ENCODE measurements at places on chromosomes 13 and 19.

- DNase-seq, result no peak
Observed at GRCh38 chr19:33883859-33884519, 87.3 kb downstream of the KCTD15 start.

GRCh38 chr19:50415661-50416033, 3.1 kb upstream of the SPIB start:
- DNase-seq, result no peak

- DNase-seq, result no peak
Observed at GRCh38 chr19:45499196-45500180, 1.2 kb downstream of the PPM1N start.

GRCh38 chr19:40465025-40465556, 454 bp downstream of the BLVRB start:
- DNase-seq, result no peak

DNA sequence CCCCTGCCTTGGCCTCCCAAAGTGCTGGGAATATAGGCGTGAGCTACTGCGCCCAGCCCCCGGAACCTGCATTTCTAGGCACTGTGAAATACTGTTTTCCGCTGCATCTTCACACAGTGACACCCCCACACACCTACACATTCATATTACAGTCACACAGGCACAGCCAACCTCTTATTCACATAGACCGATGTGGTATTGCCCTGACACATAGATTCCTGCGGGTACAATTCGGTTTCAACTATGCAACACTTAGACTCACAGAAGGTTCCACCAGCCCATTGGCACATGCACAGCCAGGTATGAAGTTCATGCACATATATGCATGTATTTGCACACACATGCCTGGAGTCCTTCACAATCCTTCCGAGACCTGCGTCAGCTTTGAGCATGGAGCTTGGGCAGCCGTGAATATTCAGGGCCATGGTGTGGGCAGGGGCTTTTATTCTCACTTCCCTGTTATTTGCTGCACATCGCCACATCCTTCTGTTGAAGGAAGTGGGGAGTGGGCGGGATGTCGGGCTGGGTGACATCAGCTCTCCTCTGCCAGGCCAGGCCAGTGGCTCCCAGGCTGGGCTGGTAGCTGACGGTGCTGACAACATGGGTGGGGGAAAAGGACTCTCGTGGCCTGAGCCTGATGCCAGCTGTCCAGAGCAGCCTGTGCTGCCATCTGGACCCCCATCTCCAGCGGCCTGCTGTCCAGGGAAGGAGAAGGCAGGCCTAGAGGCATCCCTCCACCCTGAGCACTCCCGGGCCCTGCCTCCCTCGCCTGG, 5.4 kb upstream of the CDC37 start:
- peak; percentile 68 for DNase-seq

- no peak for DNase-seq
Observed at GRCh38 chr13:93289053-93289452, 62.4 kb downstream of the GPC6 start.

DNA sequence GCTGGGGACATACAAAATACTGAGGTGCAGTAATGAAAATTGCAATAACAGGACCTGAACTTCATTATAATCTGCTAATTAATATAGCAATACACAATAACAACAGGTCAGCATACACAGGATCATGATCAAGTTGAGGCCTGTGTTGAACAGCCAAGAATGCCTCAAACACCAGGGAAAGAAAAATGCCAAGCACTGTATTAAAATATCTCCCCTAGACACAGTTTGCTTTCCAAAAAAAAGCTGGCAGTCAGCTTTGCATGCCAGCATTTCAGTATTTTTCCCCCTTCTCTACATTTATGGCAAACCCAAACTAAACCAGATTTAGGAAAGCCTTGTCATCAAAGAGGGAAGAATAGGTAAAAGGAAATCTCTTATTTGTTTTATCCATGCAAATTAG, 226.9 kb downstream of the LHFPL6 start:
- DNase-seq, result no peak

- no peak for DNase-seq
Observed at GRCh38 chr13:77031656-77032243, 4.8 kb upstream of the FBXL3 start.

DNA sequence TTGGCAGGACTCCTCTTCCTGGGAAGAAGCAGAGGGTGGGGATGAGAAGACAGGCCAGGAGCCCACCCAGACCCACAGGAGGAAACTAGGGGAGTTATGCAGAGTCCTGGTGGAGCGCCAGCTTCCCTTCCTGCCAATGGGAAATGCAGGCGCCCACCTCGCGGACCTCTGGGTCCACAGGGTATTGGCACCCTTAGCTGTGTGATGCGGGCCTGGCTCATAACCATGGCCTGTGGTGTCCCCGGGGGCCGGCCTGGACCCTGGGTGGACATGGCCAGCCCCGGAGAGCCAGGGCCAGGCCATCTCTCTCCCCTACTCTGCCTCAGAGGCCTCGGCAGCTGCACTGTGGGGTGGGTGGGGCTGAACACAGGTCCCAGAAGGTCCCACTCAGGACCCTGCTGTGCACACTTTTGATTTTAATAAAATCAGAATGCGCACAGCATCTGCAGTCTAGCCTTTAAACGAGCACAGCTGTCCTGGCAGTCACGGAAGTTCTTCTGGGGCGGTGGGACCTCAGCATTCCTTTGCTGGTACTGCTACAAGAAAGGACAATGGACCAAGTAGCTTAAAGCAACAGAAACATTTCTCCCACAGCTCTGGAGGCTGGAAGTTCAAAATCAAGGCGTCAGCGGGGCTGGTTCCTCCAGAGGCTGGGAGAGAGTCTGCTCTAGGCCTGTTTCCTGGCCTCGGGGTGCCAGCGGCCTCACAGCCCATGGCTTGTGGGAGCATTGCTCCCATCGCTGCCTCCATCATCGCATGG, 1.8 kb downstream of the F10 start:
- no peak for DNase-seq

- no peak for DNase-seq
Observed at GRCh38 chr13:33235078-33235477, 50.5 kb downstream of the STARD13 start.

DNA sequence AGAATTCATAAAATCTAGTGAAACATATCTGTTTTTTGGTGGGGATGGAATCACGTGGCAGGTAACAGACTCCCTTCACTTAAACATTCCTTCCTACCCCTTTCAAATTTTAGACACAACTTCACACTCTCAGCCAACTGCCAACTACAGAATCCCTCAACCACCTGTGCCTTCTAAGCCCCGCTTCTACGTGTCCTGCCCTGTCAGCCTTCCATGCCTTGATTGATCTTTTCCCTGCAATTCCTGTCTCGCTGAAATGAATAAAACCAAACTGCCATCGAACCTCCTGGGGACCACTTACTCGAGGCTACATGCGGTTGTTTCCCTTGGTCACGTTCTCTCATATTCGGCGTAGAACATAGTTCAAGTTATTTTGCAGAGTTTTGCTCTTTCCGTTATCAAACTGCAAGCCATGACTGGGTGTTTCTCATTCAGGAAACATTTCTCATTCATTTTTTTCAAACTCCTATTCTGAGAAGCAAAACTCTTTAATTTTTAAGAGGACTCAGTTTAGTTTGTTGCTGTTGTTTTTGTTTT, 1.1 kb downstream of the ZNF625 start:
- DNase-seq, result no peak

- no peak for DNase-seq
Observed at GRCh38 chr13:30572859-30573275, 44.9 kb upstream of the USPL1 start.

- no peak for DNase-seq
Observed at GRCh38 chr13:45269204-45269603, 68.4 kb upstream of the KCTD4 start.

DNA sequence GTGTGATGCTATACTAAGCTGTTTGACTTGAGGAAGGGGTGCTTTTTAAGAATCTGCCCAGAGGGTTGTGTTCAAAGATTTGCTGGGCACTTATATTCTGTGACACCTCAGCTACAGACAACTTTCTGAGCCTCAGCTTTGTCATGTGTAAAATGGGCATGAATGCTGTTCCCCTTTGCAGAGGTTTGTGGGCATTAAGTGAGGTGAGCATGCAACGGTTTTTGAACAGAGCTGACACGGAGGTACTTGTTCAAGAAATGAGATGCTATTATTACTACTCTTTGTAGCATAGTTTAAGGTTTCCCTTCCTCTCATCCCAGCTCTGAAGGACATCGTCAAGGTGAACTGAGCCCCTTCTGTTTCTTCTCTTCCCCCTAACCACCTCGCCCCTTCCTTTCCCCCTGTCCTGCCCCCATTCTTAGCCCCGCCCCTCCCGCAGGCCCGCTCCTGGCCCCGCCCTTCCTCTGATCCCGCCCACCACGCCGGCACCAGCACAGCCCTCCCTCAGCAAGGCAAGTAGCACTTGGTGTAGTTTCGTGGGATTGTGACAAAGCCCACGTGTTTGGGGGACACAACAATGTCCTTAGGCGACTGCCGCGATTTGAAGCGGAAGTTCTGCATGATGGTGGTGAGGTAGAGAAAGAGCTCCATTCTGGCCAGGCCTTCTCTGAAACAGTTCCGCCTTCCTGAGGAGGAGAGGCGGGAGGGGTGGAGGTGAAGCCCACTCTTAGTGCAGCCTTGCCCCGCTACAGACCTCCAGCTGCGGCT, 26.1 kb upstream of the CYP2A7 start:
- peak; percentile 62 for DNase-seq

- DNase-seq, result no peak
Observed at GRCh38 chr19:5354403-5354802, 13.8 kb upstream of the PTPRS start.

DNA sequence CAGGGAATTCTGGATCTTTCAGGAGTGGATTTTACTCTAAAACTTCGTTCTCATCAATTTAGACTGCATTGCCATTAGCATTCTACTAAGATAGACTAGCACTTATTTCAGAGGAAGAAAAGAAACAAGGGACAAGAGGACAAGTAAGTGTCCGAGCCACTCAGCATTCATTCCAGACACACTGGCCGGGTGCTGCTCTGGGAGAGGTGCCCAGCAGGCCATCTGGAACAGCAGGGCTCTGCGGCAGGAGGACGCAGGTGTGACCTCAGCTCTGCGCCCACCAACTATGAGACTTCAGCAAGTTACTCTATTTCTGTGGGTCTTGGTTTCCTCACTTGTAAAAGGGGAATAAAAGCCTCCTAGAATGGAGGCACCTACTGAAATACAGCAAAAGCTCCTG, 4.2 kb downstream of the EPS15L1 start:
- DNase-seq, result no peak

DNA sequence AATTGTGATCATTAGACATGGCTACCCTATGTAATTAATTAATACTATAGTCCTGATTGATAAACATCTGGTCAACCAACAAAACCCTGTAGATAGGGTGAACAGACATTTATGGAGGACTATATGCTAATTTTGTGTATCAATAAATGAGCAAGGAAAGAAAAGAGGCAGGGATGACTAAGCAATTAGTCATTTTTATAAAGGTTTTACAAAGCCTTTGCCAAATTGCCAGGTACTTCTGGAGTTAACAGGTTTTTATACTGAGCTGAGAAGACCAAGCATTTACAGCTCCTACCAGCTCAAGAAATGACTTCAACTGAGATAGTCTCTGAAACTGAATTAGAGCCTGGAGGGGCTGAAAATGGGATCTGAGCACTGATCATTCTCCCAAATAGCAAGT, 186.8 kb upstream of the PRR20A start:
- no peak for DNase-seq

DNA sequence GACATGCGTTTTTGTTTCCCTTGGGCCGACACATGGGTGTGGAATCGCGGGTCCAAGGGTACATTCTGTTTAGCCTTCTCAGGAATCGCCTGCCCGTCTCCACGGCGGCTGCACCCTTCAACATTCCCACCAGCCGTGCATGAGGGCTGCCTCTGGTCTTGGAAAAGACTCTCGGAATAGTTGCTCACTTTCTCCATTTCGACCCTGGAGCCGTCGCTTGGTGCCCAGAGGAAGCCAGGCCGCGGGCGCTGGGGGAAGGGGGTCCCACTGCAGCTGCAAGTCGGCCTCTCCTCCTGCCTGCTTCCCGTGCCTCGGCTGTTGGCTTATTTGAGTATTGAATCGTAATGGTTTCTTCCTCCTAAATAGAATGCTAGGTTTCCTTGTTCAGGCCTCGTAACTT, 51.5 kb downstream of the KDM4B start:
- no peak for DNase-seq

DNA sequence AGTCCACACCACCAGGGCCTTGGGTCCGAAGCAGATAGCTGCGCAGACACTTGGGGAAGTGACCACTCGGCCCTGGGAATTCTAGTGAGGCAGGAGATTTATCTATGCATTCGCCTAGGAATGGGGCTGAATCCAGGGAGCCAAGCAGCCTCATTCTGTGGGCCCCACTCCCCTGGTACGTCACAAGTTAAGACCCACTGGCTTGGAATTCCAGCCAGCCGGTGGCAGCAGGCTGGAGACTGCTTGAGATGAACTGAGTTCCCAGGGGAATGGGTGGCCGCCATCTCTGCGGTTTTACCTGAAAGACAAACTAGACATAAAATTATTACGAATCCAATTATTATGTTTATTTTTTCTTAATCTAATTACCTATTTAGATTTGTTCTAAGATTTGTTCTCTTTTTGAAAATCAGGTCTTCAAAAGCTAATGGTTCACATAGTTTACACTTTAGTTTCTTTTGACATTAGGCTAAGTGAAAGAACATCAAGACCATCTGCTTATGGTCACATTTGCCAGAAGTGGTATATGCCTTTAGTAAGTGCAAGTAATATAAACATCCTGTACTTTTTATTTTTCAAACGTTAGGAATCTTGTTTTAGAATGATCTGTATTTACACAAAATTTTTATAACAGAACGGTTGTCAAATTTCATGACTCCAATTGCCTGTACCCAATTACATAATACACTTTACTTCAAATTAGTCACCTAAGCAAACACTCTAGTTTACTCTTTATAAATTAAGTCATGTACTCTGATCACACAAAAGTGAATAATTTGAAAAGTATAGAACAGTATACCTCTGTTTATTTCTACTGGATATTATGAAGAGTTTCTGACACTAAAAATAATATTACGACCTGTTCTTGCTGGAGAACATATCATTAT, 74.4 kb downstream of the SLITRK6 start:
- DNase-seq, result no peak

DNA sequence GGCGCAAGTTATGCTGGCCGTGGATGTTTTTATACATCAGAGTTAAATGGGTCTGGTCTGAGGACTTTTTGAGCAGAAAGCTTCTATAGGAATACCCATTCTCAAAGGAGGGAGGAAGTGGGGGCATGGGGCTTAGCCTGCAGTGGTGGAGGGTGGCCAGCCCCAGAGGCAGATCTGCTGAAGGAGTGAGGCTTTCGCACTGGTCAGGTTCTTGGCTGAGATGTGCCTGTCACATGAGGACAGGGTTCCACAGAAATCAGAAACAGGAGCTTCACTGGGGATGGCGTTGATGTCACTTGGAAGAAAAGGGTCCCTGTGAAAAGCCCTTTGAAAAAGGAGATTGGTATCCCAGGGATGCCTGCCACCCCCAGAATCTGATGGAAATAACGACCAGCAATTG, 100.7 kb upstream of the MCF2L start:
- no peak for DNase-seq
